ENCODE measurements at places on chromosomes 16 and 17.

GRCh38 chr17:78146881-78147280 lies 696 bp downstream of the C17orf99 start:
- DNase-seq, result no peak

- DNase-seq, result no peak
These were observed 178.9 kb downstream of the PRKCA start for GRCh38 chr17:66481271-66481670.

DNA sequence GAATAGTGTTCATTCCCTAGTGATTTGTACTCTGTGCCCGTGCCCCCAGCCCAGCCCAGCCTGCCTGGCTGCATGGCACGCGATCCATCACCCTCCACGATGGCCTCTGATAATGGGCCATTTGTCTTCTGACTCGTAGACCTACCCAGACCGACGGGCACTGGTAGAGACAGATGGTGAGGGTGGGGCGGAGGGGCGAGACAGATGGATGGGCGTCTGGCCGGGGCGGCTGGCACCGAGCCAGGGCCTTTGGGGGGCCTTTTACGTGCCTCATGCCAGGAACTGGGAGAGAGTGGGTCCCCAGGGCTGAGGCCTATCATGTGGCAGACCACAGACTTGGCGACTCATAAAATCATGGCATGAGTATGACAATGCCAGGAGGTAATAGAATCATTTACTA lies 25.4 kb downstream of the CRHR1 start:
- no peak for DNase-seq

DNA sequence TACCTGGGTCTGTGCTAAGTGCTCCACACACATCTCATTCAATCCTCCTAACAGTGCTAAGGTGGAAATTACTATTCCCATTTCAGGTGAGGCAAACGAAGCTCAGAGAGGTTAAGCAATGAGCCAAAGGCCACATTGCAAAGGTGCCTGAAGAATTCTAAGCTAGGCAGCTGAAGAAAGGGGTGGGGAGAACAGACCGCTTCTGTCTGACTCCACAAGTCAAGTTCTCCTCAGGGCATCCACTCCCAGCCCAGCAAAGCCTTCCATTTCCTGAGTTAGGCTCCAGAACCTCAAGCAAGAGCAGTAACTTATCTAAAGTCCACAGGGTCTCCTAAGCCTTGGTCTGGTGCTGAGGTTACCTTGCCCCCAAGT lies 27.0 kb upstream of the MRPS23 start:
- no peak for DNase-seq

DNA sequence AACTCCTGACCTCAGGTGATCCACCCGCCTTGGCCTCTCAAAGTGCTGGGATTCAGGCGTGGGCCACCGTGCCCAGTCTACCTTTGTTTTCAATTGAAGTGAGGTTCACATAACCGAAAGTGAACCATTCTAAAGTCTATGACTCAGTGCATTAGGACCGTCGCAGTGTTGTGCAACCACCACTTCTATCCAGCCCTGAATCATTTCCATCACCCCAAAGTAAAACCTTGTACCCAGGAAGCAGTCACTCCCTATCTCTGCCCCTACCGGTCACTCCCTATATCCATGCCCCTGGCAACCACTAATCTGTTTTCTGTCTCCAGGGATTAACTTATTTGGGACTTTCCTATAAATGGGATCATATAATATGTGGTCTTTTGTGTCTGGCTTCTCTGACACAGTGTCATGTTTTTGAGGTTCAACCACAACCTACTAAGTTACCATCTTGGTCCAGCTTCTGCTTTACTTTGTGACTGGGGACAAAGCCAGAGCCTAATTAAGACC lies 28.3 kb upstream of the CDC42EP4 start:
- no peak for DNase-seq

GRCh38 chr17:4862720-4863119 lies 29.6 kb downstream of the MINK1 start:
- DNase-seq, result no peak

DNA sequence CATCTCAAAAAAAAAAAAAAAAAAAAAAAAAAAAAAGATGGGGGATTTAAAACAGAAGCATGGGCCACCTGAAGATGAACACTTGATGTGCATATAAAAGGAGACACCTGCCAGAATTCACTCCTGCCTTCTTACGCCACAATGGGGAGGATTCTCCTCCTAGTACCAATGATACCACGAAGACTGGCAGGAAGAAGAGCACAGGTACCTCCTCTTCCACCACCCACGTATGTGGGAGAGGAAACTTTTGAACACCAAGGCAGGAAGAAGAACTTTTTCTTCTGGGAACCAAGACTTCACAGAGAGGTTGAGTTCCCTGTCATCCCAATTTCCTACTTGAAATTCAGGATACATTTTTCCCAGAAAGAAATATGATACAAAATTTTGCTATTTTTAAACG lies 2.7 kb upstream of the MAP2K6 start:
- DNase-seq, result no peak

DNA sequence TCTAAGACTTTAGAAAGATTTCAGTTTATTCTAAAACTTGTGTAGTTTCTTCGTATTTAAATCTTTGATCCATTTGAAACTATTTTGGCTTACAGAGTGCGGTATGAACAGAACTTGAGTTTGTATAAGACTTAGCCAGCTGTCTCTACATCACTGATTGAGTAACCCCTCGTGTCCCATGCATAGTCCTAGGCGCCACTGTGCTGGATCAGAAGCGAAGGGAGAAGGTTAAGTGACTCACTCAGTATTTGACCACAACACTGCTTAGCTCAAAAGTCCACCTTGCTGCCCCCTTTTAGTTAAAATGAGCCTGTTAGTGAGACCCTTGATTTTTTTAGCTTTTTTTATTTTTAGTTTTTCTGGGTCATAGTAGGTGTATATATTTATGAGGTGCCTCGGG lies 28.4 kb downstream of the CD300LB start:
- no peak for DNase-seq

DNA sequence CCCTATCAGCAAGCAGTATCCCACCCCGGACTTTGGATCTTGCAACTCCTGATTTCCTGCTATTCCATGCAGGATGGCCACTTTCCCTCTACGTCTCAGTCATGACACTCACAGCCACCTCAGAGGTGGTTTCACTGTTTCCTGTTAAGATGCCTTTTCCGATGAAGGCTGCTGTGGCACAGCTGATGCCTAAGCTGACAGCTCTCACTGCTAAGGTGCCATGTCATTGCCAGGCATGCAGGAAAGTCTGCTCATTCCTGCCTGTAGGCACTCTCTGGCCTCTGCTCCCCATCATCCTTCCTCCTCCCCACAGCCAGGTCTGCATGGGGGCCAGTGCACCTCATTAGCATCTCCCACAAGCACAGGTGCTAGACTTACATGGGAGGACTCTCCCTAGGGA lies 173.0 kb downstream of the CBLN1 start:
- DNase-seq, result no peak

- no peak for DNase-seq
These were observed 1.4 kb upstream of the ATP6V0A1 start for GRCh38 chr17:42457107-42457792.

DNA sequence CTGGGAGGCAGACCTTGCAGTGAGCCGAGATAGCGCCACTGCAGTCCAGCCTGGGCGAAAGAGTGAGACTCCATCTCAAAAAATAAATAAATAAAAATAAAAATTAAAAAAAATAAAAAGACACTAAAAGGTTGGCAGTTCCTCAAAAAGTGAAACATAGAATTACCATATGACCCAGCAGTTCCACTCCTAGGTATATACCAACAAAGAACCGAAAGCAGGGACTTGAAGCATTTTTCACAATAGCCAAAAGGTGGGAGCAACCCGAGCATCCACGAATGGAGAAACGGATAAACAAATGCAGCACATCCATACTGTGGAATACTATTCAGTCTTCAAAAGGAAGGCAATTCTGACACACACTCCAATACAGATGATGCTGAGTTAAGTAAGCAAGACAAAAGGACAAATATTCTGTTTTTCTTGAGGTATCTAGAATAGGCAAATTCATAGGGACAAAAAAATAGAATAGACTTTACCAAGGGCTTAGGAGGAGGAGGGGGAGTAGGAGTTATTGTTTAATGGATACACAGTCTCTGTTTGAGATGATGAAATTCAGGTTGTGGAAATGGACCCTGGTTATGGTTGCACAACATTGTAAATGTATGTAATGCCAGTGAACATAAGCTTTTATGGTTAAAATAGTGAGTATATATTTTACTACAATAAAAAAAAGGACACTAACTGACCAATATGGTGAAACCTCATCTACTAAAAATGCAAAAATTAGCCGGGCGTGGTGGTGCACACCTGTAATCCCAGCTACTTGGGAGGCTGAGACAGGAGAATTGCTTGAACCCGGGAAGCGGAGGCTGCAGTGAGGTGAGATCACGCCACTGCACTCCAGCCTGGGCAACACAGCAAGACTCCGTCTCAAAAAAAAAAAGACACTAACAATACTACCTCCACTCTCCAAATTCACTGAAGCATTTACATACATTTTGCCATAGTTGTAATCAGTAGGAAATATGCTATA lies 27.0 kb upstream of the SLC35B1 start:
- no peak for DNase-seq

GRCh38 chr16:61042737-61043136 lies 993.5 kb downstream of the CDH8 start:
- no peak for DNase-seq

DNA sequence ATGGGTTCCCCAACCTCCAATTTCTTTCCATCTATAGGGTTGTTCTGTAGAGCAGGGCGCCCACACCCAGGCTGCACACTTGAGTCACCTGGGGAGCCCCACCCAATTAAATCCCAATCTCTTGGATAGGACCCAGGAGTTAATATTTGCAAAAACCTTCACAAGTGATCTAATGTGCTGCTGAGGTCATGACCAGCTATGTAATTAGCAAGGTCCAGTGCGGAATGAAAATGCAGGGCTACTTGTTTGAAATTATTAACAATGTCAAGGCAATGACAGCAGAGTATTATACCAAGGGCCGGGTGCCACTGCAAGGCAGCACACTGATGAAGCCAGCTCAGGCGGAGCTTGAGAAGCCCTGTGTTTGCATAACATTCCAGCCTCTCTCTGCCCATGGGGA lies 302.7 kb downstream of the MAF start:
- DNase-seq, result no peak

- DNase-seq, result no peak
These were observed 574.4 kb downstream of the WWOX start for GRCh38 chr16:78673884-78674283.

DNA sequence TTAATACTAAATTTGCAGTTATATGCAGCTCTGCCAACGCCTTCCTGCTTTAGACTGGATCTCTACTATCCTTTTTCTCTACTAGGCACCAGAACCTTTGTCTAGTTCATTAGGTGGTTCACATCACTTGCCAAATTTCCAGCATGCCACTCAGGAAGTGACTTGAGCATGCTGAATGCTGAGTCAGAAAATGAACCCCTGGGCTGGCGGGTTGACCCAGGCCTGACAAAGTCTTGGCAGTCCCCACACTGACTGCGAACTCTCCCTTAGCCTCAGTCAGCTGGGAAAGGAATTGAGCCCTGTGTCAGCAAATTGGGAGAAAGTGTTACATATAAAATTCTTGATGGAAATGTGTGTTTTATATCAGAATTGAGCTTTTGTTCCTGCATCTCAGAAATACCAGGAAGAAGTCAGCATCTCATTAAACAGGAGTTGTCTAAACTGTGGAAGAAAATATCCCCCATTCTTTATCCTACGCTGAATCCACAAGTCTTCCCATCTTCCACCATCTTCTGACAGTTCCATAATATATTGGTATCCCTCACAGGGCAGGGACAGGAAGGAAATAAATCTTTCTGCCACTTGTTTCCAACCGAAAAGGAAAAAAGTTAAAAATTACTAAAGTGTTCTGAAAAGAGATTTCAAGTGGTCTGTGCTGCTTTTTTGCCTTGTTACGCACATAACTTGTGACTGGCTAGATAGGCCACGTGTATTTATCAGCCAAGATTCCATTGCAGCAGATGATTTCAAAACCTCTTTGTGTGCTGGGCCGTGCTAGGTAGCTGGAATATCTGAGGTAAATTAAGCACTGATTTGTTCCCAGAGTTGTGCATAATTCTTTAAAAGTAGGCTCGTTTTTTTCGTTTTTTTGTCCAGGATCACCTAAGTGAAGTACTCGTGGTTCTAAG lies 16.7 kb upstream of the SLC12A3 start:
- DNase-seq, result no peak

- no peak for DNase-seq
These were observed 68.6 kb downstream of the SDK2 start for GRCh38 chr17:73575470-73576221.

- peak; percentile 74 for DNase-seq
These were observed at the start of gene ADCY7 for GRCh38 chr16:50266337-50267091. ADCY7 (plus strand) TSS chr16:50266551; CDS start chr16:50288180, 21,629 bp downstream.

DNA sequence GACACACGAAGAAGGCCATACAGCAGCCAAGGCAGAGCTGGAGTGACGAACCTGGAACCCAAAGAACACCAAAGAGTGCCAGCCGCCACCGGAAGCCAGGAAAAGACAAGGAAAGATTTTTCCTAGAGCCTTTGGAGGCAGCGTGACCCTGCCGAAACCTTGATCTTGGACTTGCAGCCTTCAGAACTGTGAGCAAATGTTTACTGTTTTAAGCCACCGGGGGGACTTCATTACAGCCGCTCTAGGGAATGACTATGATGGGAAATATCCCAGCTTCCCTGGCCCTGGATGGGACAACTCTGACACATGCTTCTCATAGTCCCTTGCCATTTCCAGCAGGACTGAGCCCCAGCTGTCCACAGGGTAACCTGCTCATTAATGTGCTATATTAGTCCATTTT lies 270.6 kb downstream of the HAPSTR1 start:
- DNase-seq, result no peak

- no peak for DNase-seq
These were observed 15.7 kb upstream of the WFDC1 start for GRCh38 chr16:84278968-84279367.

GRCh38 chr16:15874745-15875314 lies 13.6 kb downstream of the CEP20 start:
- DNase-seq, result no peak

DNA sequence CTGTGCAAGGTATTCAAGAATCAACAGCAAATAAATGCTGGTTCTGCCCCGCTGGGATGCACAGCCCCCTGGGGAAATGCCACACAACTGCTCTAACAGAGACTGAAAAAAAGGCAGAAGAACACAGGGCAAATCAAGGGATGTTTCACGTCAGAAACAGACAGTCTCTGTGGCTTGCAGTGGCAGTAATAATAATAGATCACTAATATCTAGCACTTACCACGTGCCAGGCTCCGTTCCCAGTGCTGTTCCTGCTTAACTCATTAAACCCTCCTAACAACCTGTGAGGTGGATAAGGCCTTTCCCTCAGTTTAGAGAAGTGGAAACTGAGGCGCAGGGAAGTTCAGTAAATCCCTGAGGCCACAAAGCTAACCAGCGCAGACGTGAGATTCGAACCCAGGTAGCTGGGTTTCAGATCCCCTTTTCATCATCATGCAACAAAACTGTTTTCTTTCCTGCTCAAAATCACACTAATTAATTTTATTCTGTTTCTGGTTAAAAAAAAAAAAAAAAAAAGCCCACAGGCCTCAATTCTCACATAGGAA lies 36.7 kb downstream of the ARHGAP17 start:
- no peak for DNase-seq

- DNase-seq, result no peak
These were observed 42.8 kb downstream of the CDK5R1 start for GRCh38 chr17:32529604-32530003.

- DNase-seq, result no peak
These were observed 240.1 kb downstream of the SLC39A11 start for GRCh38 chr17:72852277-72852938.
